Vagina (tissue), 2 donors: ENCODE measurements at places on chromosomes 2 and 18.

GRCh38 chr2:200159829-200160781 lies 146.4 kb upstream of the SPATS2L start:
- no peak for DNase-seq

GRCh38 chr2:102518170-102518569 lies 45.1 kb downstream of the SLC9A4 start:
- DNase-seq: no peak

DNA sequence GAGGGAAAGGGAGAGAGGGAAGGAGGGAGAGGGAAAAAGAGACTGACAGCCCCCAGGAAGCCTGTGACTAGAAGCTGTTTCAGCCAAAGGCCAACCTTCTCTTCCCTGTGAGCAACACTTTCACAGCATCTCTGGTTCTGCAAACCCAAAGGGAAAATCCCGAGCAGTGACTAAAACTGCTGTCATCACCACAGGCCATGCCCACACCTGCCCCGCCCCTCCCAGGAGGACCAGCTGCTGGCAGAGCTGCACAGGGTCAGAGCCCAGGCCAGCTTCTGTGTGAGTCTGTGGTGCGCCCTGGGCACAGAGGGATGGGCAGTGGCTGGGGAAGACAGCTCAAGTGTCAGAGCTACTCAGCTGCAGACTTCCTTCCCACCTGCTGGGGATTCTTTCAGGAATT lies 64.9 kb upstream of the OTOS start:
- no peak for DNase-seq

DNA sequence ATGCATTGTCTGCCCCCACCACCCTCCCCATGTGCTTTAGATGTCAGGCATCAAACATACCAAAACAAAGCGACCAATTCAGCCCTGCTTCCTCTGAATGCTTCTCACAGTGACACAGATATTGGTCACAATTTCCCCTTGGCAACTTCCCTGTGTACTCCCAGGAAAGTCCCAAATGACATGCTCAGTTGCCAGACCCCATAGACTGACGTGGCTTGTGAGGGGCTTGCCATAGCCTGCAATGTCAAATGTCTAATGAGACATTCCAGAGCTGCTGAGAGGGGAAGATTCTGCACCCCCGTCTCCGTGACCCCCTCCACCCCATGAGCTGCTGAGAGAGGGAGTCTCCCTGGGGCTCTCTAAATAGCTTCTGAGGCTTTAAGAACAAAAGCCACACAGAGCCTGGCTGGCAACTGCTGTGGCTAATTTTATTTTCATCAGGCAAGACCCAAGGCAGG lies 47.3 kb downstream of the RFTN2 start:
- DNase-seq: no peak
